ENCODE measurements at places on chromosomes 13 and 19.

- DNase-seq: peak; percentile 98
Measured at GRCh38 chr13:46866150-46866549, 30.7 kb downstream of the HTR2A start.

- no peak for DNase-seq
Measured at GRCh38 chr13:82147526-82147925, 1734.7 kb downstream of the SLITRK1 start.

DNA sequence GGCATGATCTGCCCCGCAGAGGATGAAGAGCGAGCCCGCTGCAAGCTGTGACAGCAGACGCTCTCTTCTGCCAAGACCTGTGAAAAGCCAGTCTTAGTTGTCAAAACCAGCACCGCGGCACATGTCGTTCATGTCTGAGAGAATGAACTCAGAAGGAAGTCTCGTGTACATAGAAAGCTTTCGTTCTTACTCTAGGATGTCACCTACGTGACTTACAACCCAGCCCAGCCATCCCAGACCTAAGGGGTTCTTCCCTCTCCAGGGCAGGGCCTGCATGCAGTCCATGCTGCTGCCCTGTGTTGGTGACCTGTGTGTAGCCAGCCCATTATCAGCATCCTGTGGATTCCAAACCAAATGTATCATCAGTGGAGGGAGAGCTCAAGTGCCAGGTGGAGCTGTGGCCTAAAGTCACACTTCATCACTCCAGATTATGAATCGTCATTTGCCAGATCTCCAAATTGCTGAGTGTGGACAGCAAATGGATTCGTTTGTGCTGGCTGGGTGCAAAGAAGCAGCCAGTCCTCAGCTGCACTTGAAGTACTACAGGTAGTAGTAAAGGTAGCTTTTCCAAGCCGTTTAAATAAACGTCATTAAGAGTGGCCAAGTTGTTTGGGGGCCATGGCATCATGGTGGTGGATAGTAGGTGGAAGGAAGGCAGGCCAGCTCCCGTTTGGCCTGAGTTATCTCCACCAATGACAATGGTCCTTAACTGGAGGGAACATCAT lies 73.9 kb upstream of the GPR183 start:
- no peak for DNase-seq

GRCh38 chr13:49308921-49309408 lies 61.2 kb downstream of the CDADC1 start:
- no peak for DNase-seq

DNA sequence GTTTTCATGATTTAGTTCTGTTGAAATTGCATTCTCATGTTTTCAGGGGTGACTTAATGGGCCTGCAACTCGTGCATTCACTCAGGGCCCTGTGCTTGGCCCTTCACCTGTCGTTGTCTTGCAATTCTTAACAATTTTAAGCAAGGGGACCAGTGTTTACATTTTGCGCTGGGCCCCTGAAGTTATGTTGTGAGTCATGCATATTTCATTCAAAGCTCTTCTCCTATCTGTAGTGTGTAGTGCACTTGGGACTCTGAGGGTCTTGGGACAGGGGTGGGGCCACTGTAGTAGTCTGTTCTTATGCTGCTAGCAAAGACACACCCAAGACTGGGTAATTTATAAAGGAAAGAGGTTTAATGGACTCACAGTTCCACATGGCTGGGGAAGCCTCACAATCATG lies 211.2 kb upstream of the RXFP2 start:
- DNase-seq: no peak

GRCh38 chr13:113216254-113217048 lies 7.0 kb downstream of the CUL4A start:
- peak; percentile 40 for DNase-seq

- peak; percentile 21 for DNase-seq
Measured at GRCh38 chr13:37484056-37484455, 114.5 kb downstream of the POSTN start.

- no peak for DNase-seq
Measured at GRCh38 chr13:114136576-114136975, 4.2 kb upstream of the RASA3 start.

DNA sequence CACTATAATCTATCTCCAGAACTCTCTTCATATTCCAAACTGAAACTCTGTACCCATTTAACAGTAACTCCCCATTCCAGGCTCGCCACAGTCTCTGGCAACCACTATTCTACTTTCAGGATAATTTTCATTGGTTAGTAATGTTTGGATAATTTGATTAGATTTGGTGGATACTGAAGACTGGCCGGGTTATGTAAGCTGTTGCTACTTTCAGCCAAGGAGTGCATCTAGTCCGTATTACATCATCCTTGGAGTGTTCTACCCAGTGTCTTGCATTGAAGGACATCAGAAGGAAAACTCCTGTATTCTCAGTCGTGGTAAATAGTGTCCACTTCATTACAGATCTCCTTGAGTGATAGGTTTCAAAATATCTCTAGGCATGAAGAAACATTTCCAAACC lies 60.5 kb downstream of the PCCA start:
- DNase-seq: no peak

- DNase-seq: no peak
Measured at GRCh38 chr19:6571167-6571566, 19.8 kb downstream of the CD70 start.

- DNase-seq: no peak
Measured at GRCh38 chr19:28737021-28737895, 475.7 kb downstream of the UQCRFS1 start.

- DNase-seq: no peak
Measured at GRCh38 chr13:80744147-80744914, 403.4 kb upstream of the SPRY2 start.

GRCh38 chr13:94968040-94968756 lies 255.9 kb upstream of the SOX21 start:
- DNase-seq: no peak

GRCh38 chr19:39031368-39032062 lies 834 bp downstream of the FBXO27 start:
- peak; percentile 81 for DNase-seq

- no peak for DNase-seq
Measured at GRCh38 chr13:110677731-110678545, 28.0 kb downstream of the CARS2 start.

DNA sequence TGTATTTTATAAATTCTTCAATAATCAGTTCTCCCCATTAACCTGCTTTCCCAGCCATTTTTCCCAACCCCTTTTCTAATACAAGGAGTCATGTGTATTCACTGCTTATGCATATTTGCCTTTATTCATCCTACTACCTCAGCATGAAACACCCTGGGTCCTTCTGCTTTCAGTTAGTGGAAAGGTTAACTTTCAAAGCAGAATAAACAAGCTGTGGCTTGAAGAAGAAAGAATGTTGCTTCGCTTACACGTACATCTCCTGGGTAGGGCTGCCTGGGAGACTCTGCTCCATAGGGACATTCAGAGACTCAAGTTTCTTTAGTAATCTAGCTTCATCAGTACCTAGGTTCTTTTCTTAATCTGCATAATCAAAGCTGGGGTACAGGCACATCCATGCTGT lies 567.8 kb upstream of the SLC10A2 start:
- DNase-seq: no peak

DNA sequence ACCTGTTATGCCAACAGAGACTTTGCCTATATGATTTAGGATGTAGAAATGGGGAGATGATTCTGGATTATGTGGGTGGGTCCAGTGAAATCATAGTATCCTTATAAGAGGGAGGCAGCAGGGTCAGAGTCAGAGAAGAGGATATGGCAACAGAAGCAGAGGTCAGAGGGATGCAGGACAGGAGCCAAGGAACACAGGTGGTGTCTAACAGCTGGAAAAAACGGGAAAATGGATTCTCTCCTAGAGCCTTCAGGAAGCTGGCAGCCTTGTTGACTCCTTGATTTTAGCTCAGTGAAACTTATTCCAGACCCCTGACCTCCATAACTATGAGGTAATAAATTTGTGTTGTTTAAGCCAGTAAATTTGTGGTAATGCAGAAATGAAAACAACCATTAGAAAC lies 28.8 kb upstream of the OXGR1 start:
- no peak for DNase-seq

DNA sequence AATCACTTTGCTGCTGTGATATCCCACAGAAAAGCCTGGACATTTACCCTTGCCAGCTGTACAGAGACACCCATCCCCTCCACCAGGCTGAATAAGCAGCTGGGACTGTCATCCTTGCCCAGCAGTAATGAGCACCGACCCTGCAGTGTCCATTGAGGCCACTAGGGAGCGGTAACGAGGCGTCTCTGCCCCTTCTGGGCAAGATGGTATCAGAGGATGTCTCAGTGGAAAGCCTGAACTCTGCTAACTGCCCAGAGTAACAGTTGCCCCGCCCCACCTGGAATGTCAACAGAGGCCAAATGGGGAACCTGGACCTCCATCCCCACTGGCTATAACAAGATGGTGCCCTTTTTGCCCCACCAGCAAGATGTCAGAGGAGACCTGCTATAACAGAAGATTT lies 22.8 kb upstream of the CEACAM20 start:
- no peak for DNase-seq

- no peak for DNase-seq
Measured at GRCh38 chr13:46556418-46556779, 3.4 kb downstream of the LRCH1 start.

DNA sequence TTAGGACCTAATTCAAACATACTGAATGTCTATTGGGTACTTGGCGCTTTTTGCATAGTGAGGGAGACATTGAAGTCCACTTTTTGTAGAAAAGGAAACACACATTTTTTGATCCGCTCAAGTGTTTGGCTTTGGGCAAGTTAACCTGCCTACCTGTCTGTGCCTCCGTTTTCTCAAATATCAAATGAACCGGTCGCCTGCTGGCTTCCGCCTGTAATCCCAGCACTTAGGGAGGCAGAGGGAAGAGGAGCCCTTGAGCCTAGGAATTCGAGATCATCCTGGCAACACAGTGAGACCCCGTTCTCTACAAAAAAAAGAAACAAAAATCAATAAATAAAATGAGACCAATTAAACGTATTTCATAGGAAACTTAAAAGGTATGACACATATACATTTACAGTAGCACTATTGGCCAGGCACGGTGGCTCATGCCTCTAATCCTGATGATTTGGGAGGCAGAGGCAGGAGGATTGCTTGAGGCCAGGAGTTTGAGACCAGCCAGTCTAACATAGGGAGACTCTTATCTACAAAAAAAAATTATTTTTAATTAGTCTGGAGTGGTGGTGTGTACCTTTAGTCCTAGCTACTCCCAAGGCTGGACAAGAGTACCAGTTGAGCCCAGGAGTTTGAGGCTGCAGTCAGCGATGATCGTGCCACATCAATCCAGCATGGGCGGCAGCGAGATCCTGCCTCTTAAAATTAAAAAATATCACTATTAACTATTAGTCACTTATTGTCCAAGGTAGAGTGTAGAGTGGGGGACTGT lies 1.3 kb downstream of the RAD23A start:
- DNase-seq: no peak

- no peak for DNase-seq
Measured at GRCh38 chr13:65881561-65882155, 1348.5 kb downstream of the PCDH9 start.

GRCh38 chr19:14492756-14493337 lies 3.1 kb downstream of the GIPC1 start:
- DNase-seq: no peak
